GOT3 (cell line): ENCODE measurements at places on chromosomes 11 and 22.

DNA sequence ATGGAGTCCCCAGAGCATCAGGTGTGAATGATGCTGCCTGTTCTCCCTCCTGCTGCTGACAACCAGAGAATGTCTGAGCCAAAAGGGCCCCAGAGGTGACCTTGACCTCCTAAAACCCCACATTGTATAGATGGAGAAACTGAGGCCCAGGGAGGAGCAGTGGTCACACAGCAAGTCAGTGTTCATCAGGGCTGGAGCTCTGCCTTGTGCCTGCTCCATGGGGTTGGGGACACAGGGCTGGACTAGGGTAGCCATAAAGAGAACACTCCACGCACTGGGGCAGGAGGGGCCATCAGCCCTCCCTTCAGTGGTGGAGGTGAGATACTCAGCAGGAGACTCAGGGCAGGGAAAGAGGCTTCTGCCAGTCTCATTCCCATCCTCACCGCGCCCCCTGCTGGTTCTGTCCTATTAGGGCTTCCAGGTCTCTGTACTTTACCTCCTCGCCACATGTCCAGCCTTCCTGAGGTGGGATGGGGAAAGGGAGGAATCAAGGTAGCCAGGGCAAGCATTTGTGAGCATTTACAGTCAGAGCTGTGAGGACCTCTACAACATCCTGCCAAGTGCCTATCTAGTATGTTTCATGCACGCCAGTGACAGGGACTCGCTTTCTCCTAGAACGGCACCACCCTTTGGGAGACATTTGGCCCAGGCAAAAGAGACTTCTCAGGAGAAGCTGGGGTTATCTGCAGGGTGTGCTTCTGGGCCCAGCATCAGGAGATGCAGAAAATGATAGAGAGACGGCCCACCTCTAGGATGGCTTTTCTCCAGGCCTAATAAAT is 43.2 kb downstream of the NEU3 start:
- DNase-seq: no peak

DNA sequence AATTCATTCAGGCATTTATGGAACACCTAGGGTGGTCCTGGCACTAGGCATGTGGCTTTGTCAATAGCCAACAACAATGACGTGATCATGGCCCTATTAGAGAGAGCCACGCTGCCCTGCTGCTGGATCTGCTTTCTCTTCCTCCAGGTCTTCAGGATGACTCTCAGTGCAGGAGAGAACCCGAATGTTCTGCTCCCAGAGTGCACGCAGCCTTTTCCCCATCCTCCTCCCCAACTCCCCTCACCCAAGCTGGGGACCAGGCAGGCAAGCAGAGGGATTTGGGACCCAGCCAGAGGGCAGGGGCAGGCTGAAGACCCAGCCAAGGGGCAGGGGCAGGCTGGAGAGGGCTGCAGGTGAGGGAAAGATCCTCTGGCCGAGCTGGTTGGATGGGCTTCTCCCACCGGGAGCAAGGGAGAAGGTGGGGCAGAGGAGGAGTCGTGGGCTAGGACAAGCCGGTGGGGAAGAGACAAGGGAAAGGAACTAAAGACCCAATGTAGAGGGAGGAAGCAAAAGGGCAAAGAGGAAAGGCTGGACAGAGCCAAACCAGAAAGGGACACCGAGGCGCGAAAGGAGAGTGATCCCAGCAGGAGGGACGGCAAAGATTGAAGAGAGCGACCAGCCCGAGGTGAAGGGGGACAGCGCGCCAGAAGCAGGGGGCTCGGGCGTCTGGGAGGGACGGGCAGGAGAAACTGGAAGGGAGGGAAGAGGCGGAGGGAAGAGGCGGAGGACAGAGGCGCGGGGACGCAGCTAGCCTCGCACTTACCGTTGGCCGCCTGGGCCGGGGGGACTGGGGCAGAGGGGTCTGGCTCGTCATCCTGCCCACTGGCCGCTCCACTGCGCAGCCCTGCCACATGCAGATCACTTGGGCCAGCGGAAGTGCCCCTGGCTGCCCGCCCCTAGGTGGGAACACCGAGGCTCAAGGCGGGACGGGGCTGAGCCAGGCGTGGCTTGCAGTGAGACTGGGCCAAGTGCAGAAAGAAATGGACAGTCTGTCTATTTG is at the start of gene KCTD14:
KCTD14 (minus strand) TSS at position 880 of the 1,000 bp plus-strand sequence; CDS start at position 853, 27 bp downstream.
- no peak for DNase-seq

DNA sequence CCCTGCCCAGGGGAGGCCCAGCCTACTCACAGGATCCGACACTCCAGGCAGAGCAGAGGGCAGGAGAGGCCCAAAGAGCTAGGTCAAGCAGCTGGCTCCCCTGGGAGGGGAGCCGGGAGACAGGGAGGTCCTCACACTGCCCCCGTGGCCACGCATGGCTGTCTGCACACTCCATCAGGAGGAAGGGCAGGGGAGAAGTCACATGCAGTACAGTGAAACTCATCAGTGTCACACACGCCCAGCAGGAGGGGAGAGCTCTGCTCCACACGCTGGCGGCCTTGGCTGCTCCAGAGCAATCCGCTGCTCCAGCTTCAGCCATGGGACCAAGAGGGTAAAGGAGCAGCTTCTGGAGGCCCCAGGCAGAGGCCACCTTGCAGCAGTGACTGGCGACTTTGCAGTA is 14.3 kb downstream of the TCIRG1 start:
- DNase-seq: no peak

- no peak for DNase-seq
Observed at GRCh38 chr11:77854838-77855237, 33.9 kb downstream of the AAMDC start.

GRCh38 chr11:16211407-16211806 is 144.9 kb downstream of the SOX6 start:
- DNase-seq: no peak

DNA sequence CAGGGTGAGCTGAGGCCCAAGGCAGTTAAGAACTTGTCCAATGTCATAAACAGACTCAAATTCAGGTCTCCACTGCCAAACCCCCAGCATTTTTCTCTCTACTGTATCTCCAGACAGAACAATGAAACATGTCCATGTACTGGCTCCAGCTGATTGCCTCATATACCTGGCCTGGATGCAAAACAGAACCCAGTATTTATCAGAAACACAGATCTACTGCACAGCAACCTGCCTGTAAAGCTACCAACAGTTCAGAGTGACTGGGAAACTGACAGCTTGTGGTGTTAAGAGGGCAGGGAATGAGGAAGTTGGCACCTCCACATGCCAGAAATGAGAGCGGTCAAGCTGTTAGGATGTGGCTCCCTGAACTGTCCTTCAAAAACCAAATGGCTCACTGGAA is 41.6 kb downstream of the C11orf71 start:
- no peak for DNase-seq

- no peak for DNase-seq
Observed at GRCh38 chr11:14529321-14529720, 9.1 kb upstream of the PSMA1 start.

DNA sequence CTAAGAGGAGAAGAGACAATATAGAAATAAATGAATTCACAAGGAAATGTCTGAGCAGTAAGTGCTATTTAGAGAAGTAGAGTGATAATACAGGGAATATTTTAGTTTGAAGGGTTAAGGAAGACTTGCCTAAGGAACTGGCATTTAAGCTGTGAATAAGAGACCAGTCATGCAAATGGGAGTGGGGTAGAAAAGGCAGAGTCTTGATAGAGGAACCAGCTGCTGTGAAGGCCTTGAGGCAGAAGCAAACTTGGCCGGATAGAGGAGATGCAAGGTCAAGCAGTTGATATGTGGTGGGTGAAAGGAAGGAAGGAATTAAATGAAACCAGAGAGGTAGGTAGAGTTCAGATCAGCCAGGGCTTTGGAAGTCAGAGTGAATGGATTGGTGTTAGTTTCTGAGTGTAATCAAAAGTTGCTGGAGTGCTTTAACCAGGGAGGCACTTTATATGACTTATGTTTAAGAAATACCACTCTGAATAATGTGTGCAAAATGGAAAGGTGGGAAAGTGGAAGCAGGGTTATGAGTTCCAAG is 198.4 kb upstream of the SESN3 start:
- no peak for DNase-seq

- no peak for DNase-seq
Observed at GRCh38 chr11:118175993-118176777, at the start of gene SCN2B. TSS of gene SCN2B (minus strand) at chr11:118176639. CDS start at chr11:118176431, 208 bp downstream.

- DNase-seq: no peak
Observed at GRCh38 chr11:40514124-40514523, 945.3 kb downstream of the LRRC4C start.

DNA sequence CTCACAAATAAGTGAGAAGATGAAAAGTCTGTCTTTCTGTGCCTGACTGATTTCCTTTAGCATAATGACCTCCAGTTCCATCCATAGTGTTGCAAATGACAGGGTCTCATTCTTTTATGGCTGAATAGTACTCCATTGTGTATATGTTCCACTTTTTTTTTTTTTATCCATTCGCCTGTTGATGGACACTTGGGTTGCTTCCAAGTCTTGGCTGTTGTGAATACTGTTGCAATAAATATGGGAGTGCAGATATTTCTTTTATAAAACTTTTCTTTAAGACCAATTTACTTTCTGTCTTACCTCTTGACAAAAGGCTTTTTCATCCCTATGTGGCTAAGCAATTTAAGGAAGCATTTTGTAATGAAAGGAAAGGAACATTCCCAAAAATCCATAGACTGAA is 104.6 kb downstream of the MUC15 start:
- no peak for DNase-seq

GRCh38 chr22:26687439-26687838 is 30.1 kb downstream of the MIAT start:
- DNase-seq: no peak

- DNase-seq: no peak
Observed at GRCh38 chr22:20624161-20624616, 116.8 kb downstream of the MED15 start.

GRCh38 chr11:6653097-6653496 is 2.5 kb downstream of the DCHS1 start:
- no peak for DNase-seq

GRCh38 chr11:117815262-117815803 is 9.2 kb downstream of the FXYD2 start:
- DNase-seq: no peak

GRCh38 chr11:44333271-44334218 is 23.6 kb upstream of the ALX4 start:
- DNase-seq: no peak

- no peak for DNase-seq
Observed at GRCh38 chr11:134613646-134614045, 201.6 kb upstream of the B3GAT1 start.

DNA sequence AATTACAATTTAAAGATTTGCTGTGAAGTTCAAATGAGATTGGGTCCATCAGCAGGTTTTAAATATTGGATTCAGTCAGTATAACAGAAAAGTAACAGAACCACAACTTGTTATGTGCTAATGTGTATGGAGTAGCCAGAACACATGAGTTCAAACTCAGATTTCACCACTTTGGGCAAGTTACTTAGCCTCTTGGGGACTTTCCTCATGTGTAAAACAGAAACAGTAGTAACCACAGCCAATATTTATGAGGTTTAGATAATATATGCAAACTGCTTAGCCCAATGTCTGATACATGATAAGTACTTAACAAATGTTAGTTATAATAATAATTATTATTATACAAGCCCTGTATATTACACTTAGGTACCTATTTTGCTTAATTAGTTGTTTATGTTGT is 21.8 kb upstream of the SLC5A12 start:
- DNase-seq: no peak

DNA sequence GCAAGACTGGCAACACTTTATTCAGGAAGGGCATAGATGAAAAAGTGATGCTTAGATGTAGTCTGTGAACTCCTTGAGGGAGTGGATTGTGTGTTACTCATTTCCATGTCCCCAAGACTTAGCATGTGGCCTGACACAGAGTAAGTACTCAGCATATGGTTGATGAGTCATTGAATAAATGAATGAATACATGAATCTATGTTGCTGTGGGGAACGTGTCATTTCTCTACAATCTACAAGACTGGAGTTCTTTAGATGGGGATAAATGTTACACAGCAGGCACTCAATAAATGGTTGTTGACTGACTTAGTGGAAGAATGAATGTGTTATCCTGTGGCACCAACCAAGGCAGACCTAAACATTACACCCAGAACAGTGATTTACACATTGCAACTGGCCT is 17.9 kb downstream of the BPIFC start:
- no peak for DNase-seq

DNA sequence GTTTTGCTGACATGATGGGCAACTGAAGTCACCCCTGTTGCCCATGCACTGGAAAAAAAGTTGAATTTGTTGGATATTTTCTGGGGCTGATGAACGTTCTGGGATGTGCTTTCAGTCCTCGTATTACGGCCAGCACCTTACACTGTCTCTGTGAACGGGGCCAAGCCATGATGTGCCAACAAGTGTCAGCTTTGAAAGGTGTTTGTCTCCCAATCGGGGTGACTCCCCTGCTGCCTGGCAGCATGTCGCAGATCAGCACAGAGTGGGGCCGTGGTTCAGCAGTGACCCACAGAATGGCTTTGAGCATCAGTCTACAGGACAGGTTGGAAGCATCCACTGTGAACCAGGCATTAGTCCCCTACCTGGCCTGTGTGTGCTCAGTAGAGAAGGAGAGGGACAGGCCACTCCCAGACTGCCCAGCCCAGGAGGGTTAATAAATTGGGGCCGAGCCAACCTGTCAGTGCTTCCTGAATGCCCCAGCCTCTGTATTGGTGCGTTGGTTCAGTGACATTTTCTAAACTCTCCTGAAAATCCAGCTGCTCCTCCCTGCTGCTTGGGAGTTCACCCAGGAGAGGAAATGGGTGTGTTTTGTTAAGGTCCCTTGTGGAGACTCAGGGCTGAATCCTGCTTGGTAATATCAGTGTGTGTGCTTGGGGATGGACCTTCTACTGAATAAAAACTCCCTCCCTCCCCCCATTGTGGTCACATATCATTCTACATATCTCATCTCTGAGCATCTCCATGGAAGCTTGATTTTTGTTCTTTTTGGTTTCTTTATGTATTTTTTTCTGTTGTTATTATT is 50.7 kb upstream of the TTC12 start:
- DNase-seq: no peak

GRCh38 chr11:44564670-44565210 is 723 bp upstream of the CD82 start:
- no peak for DNase-seq

- DNase-seq: no peak
Observed at GRCh38 chr22:29457730-29458129, 19.3 kb downstream of the RFPL1 start.

- DNase-seq: no peak
Observed at GRCh38 chr22:43113526-43114251, 3.1 kb downstream of the BIK start.

DNA sequence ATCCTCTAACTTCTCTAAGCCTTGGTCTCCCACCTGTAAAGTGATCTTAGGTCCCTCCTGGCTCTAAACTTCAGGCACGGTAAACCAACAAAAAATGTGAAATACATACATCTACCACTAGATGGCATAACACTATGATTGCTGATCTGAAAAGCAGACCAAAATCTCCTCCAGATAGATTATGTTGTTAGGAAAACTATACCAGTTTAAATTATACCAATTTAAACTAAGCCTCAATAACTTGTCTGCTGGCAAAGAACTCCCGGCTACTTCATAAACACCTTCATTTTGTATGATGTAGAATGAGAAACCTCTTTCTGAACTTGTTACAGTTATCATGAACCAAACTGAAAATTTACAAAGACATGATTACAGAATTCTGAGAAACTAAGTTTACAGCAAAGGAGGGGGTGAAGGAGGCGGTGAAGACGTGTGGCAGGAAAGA is 85.9 kb downstream of the SBF2 start:
- no peak for DNase-seq
